ENCODE measurements at places on chromosomes 7 and 10.
A peak's percentile ranks its signal among the peaks of the same experiment; 100 is the strongest.

GRCh38 chr10:125679436-125679835, 3.5 kb downstream of the TEX36 start:
- no peak for DNase-seq

- DNase-seq: no peak
These were observed 50.4 kb upstream of the CACUL1 start for GRCh38 chr10:118805146-118805545.

- DNase-seq: peak; percentile 51
These were observed 81.9 kb upstream of the CALN1 start for GRCh38 chr7:72493850-72494661.

GRCh38 chr10:100009283-100009792, 409 bp downstream of the DNMBP start:
- DNase-seq: no peak

- no peak for DNase-seq
These were observed 762.3 kb downstream of the CNTNAP2 start for GRCh38 chr7:146878901-146879300.

DNA sequence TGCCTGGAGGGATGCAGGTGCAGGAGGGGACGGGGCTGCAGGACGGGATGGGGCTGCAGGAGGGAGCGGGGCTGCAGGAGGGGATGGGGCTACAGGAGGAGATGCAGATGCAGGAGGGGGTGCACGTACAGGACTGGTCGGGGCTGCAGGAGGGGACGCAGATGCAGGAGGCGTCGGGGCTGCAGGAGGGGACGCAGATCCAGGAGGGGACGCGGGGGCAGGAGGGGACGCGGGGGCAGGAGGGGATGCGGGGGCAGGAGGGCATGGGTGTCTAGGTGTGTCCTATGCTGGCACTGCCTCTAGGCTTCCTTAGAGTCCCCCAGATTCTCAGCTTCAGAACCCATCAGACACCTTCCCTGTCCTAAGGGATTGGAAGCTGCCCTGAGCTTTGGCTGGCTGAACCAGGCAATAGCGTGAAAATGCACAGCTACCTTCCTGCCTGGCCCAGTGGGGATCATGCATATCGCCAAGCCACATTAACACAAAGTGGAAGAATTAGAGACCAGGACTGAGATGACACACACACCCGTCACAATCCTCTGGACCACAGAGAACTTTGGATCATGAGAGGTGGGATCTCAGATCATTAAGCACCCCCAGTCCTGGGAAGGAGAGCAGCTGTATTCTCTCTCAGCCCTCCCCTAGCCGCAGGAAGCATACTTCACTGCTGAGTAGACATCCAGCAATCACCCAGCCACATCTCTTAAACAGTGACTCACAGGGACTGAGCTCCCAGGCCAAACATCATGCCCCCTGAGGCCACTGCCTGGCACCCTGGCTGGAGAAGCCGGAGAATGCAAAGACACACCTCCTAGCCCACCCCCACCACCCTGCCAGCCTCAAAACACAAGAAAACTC, 67.3 kb downstream of the VWA2 start:
- DNase-seq: no peak

DNA sequence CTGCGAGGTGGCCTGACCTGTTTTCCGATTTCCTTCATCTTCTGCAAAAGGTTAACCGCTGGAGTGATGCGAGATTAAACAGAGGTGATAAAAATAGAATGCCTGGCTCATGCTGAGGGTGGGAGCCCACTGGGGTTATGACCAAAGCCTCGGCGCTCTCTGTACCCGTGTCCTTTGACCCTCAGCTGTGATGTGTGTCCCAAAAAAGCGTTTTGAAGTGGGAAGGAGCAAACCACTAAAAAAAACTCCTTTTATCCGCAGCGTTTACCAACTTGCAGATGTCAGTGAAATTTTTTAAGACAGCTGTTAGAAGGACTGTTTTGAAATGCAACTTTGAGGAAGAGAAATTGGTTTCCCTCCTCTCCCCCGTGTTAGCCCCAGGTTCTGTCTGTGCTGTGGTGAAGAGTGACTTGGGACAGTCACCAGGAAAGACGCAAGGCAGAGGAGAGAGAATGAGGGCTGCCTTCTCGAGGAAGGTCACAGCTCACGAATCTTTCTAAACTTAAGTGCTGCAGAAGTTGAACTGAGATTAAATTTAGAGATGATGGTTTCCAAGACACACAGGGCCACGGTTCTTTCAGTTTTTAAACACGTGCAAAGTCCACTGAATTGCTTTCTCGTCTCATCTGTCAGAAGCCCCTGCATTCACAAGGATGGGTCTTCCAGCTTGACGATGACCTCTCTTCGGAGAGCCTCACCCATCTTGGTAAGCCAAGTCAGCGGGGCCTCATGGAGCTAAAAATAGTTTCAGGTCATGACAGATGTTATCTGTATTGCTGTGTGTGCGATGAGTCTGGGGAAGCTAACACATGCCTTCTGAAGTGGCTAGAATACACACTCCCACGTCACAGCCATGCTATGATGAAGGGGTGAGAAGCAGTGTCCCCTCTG, 27.6 kb downstream of the AMZ1 start:
- DNase-seq: no peak

DNA sequence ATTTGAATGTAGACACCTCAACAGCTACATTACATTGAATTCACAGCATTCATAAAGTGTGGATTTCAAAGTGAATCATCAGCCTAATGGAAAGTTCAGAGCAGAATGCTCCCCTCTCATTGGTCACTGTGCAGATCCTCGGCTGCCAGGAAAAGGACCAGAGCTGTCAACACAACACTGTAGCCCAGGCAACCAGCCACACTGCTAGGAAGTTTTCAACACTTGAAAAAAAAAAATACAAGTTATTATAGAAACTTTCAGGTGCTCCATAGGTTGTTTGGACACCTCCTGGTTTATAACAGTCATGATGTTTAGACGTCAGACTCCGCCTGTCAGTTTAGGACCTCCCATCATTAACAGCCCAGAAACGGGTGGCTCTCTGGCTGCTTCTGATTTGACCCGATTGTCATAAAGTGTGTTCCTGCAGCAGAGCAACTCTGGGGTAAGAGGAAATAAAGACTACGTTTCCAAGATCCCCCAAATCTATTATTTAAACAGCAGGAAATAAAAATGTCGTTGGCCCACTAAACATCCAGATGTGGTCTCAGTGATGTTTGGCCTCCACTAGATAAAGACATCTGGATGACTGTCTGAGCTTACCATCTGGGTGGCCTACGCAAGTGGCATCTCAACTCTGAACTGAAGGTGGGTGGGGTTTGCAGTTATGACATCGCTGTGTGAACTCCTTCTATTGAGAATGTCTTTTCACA, 117.4 kb downstream of the CABCOCO1 start:
- DNase-seq: no peak

DNA sequence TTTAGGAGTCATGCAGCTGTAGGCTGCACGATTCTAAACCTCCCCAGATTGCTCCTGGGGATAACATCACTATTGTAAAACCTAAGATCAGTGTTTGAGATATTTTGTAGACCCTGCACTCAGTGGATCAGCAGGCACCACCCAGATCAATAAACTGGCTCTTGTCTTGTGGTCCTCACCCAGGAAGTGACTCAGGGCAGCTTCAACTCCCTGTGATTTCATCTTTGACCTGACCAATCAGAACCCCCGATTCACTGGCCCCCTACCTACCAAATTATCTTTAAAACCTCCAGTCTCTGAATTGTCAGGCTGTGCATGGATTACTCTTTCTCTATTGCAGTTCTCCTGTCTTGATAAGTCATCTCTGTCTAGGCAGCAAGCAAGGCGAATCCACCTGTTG, 25.7 kb downstream of the ARL5B start:
- no peak for DNase-seq

GRCh38 chr7:14407246-14408015, 418.0 kb upstream of the ETV1 start:
- DNase-seq: no peak

DNA sequence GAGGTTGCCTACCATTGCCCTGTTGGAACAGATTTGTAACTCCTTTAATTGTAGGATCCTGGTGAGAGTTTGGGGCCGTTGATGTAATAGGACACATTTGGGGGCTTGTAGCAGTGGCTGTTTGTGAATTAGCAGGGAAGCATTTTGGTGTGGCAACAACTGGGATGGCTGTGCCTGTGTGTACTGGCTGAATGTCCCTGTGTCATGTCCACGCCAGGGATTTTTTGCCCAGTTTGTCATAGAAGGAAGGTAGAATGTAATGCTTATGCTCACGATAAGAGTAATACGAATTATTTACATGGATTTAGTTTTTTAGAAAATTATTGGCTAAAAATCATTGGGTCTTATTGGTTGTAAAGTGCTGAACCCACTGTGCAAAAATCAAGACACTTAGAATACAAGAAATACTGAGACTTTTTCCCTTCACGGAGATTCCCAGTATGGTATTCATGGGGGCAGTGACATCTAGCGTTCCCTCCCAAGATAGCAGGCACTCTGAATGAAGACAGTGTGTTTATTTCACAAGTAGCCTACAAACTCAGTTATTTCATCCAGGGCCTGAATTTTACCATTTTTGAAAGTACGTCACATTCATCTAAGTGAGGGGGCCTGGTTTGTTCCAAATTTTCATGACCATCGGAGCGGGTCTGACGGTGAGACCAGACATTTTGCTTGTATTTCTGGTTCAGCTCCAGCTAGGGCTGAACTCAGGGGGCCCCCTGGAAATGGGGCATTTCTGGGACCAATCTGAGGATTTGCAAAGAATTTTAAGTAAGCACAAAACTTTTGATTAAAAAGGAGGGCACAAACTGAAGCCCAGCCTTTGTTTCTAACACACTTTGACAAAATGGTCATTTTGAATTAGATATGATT, 74.7 kb downstream of the CACNB2 start:
- DNase-seq: no peak

DNA sequence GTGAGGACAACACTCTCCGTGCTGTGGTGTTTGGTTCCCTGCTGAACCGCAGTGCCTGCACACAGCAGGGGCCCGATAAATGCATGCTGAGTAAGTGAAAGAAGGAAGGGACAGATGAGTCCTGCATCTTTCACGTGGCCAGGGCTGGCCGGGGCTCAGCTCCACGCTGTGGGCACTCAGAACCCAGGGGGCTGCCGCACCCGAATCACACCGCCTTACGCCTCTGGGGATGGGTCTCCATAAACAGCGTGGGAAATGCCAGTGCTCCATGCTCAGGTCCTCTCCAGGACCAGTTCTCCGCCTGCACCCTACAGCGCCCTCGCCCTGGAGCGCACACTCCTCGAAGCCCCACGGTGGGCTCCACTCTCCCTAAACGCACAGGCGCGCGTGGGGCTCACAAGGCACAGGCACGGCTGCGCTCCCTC, 38.1 kb downstream of the RASGEF1A start:
- DNase-seq: no peak

Data from HCT116 (cell line).